Fibroblast of lung (primary cell): ENCODE measurements at places on chromosomes 5 and 9. TPM values are rescaled to one million over a fixed set of nuclear protein-coding genes. Genes with fewer than 3 reads are reported as not detected.

TLE1 gene
- total RNA-seq = 25.9 and 29.7 TPM in 2 replicates

KCNIP1 gene
- total RNA-seq = not detected in 2 replicates

SMIM33 gene
- not detected in 2 replicates for total RNA-seq

CDC20B gene
- under 0.01 TPM in 1 of 2 replicates, not detected in the other for total RNA-seq

DBH gene
- not detected in 2 replicates for total RNA-seq

POU4F3 gene
- not detected in 2 replicates for total RNA-seq

SLC6A19 gene
- not detected in 2 replicates for total RNA-seq
